ENCODE measurements at places on chromosomes 13 and 19.

- no peak for DNase-seq
Observed at GRCh38 chr19:409516-410242, 732 bp upstream of the C2CD4C start.

GRCh38 chr19:13600091-13600490, 93.8 kb upstream of the CACNA1A start:
- DNase-seq, result no peak

GRCh38 chr13:30873499-30873898, 32.6 kb upstream of the MEDAG start:
- no peak for DNase-seq

- no peak for DNase-seq
Observed at GRCh38 chr13:53060840-53061490, 32.4 kb downstream of the OLFM4 start.

DNA sequence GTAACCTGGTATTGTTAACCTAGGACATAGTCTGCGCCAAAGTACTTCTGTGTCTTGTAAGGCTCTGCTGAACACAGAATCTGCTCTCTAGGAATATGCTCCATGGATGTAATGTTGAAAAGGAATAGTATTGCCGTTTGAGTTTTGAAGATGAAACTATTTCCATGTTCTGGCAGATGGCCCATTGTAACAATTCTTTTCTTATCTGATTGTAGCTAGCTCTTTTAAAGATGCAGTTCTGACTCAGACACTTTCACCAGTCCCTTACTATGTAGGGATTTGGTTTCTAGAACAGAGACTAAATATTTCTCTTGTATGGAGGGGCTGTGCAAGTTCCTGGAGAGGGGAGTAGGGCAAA, 185.6 kb downstream of the MTUS2 start:
- DNase-seq, result no peak

All from cerebellar nuclear complex (tissue), 1 donor.